ENCODE measurements at places on chromosomes 6 and 20. TPM values are rescaled to one million over a fixed set of nuclear protein-coding genes. Genes with fewer than 3 reads are reported as not detected.
A peak's percentile ranks its signal among the peaks of the same experiment; 100 is the strongest.

GRCh38 chr20:31869942-31870725 lies at the start of the genes DUSP15 and TTLL9:
TSS of gene DUSP15 (minus strand) at chr20:31870527. CDS start at chr20:31870337, 190 bp downstream.
TSS of gene TTLL9 (plus strand) at chr20:31870634. CDS start at chr20:31871127, 493 bp downstream.
- H3K27ac ChIP-seq = no peak within 1 kb of the TSS
- H3K4me1 ChIP-seq = peaks cover 7% of the 10 kb centered on the region
- DNase-seq = peak; percentile 57

DNA sequence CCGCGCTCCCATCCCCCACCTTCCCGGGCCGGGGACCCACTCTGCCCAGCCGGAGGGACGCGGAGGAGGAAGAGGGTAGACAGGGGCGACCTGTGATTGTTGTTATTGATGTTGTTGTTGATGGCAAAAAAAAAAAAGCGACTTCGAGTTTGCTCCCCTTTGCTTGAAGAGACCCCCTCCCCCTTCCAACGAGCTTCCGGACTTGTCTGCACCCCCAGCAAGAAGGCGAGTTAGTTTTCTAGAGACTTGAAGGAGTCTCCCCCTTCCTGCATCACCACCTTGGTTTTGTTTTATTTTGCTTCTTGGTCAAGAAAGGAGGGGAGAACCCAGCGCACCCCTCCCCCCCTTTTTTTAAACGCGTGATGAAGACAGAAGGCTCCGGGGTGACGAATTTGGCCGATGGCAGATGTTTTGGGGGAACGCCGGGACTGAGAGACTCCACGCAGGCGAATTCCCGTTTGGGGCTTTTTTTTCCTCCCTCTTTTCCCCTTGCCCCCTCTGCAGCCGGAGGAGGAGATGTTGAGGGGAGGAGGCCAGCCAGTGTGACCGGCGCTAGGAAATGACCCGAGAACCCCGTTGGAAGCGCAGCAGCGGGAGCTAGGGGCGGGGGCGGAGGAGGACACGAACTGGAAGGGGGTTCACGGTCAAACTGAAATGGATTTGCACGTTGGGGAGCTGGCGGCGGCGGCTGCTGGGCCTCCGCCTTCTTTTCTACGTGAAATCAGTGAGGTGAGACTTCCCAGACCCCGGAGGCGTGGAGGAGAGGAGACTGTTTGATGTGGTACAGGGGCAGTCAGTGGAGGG lies 2.8 kb downstream of the SOX4 start:
- peak overlapping the region; percentile 94 for H3K4me3 ChIP-seq
- peak overlapping the region; percentile 91 for H3K27ac ChIP-seq
- H3K27me3 ChIP-seq = no peaks in the 10 kb centered on the region
- DNase-seq = peak; percentile 70
- peaks cover 43% of the 10 kb centered on the region for H3K36me3 ChIP-seq

GRCh38 chr20:41290804-41291389 lies 26.6 kb downstream of the ZHX3 start:
- no peak overlapping the region for H3K4me3 ChIP-seq
- no peaks in the 10 kb centered on the region for H3K36me3 ChIP-seq
- H3K27me3 ChIP-seq = no peaks in the 10 kb centered on the region
- no peak for DNase-seq

DNA sequence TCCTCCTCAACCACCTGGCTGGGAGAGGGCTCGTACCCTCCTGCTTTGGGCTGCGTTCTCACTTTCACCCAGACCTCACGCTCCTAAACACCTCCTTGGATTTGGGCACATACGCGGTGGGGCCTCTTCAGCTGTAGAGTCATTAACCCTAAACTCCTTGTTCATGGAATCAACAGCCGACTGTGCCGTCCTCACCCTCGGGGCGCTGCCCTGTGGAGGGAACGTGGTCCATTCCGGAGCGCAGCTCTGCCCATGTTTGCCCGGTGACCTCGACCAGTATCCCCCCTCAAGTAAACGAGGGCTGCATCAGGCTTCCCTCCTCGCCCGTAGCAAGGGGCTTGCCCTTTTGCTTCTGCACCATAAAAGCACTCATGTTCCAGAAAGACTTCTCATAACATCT lies 174.0 kb upstream of the QKI start:
- H3K27ac ChIP-seq = no peak overlapping the region
- H3K4me1 ChIP-seq = no peaks in the 10 kb centered on the region

DNA sequence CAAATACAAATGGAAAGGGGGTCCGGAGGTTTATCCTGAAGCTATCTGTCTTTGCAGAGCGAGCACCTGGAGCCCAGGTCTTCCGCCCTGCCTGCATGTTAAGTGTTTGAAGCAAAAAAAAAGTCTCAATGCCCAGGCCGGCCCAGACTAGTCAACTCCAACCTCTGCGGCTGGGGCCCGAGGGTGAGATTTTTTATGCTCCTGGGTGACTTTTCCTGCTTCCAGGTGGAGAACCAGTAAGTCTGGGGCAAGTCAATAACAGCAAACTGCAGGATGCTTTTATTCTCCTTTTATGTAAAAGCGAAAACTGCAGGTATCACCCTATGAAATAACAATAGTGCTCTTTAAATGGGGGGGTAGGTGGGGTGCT lies 2.0 kb upstream of the ZBP1 start:
- no peak overlapping the region for H3K4me3 ChIP-seq
- H3K27ac ChIP-seq = no peak overlapping the region
- peaks cover 6% of the 10 kb centered on the region for H3K27me3 ChIP-seq
- H3K36me3 ChIP-seq = no peaks in the 10 kb centered on the region
- H3K4me1 ChIP-seq = peaks cover 31% of the 10 kb centered on the region

The RBPJL gene
- total RNA-seq = not detected

DNA sequence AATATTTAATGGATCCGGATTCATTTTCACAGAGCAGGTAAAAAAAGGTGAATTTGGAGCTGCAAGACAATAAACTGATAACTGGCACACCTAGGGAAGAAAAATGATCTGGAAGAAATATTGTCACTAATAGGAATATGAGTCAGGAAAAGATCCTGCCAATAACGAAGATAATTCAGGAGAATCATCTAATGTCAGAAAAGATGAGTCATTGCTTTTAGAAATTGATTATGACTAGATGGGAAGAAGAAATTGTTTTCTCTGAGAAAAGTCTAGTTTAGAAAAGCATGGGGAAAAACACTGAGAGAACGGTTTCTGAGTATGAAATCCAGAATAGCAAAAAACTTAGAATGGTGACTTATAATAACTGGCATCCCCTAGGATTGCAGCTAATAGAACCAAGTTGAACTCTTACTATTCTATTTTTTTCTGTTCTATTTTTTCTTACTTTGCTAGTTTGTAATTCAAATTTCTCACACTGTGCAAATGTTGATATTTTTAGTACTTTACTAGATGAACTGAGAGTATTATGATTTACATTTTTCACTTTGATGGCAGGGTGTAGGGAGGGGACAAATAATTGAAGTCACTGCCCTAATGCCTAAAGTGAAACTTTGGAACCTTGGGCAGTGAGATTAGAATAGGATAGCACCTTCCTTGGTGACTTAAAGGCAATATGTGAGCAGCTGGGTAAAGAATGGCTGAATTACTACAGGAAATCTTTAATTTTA lies 38.2 kb upstream of the SUPT3H start:
- H3K4me3 ChIP-seq = no peak overlapping the region
- no peak overlapping the region for H3K27ac ChIP-seq
- DNase-seq = no peak
- peaks cover 11% of the 10 kb centered on the region for H3K36me3 ChIP-seq
- no peaks in the 10 kb centered on the region for H3K27me3 ChIP-seq
- peaks cover 5% of the 10 kb centered on the region for H3K4me1 ChIP-seq

DNA sequence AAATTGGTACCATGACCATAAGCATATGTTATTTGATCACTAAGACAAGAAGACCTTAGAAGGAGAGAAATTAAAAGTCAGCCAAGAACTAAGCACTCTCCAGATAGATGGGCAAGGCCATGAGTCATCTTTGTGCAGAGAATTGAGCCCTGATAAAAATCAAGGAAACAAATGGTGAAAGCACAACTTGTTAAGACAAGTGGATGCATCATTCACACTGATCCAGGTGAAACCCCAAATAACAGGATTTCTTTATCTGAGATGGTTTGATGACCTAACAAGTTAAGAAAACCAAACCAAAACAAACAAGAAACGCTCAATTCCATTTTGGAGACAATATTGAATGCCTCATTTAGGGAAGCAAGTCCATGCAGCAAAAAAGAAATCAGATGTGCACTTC lies 121.6 kb downstream of the ADAT2 start:
- H3K27ac ChIP-seq = no peak overlapping the region
- no peaks in the 10 kb centered on the region for H3K27me3 ChIP-seq
- H3K36me3 ChIP-seq = no peaks in the 10 kb centered on the region
- no peak overlapping the region for H3K4me3 ChIP-seq
- no peaks in the 10 kb centered on the region for H3K4me1 ChIP-seq
- no peak for DNase-seq

GRCh38 chr6:139542351-139542750 lies 167.9 kb upstream of the CITED2 start:
- H3K27me3 ChIP-seq = no peaks in the 10 kb centered on the region
- no peak for DNase-seq
- H3K27ac ChIP-seq = no peak overlapping the region
- no peaks in the 10 kb centered on the region for H3K36me3 ChIP-seq
- peaks cover 7% of the 10 kb centered on the region for H3K4me1 ChIP-seq
- H3K4me3 ChIP-seq = no peak overlapping the region

Data from SJCRH30 (cell line).